ENCODE measurements at places on chromosomes 12 and 14.

DNA sequence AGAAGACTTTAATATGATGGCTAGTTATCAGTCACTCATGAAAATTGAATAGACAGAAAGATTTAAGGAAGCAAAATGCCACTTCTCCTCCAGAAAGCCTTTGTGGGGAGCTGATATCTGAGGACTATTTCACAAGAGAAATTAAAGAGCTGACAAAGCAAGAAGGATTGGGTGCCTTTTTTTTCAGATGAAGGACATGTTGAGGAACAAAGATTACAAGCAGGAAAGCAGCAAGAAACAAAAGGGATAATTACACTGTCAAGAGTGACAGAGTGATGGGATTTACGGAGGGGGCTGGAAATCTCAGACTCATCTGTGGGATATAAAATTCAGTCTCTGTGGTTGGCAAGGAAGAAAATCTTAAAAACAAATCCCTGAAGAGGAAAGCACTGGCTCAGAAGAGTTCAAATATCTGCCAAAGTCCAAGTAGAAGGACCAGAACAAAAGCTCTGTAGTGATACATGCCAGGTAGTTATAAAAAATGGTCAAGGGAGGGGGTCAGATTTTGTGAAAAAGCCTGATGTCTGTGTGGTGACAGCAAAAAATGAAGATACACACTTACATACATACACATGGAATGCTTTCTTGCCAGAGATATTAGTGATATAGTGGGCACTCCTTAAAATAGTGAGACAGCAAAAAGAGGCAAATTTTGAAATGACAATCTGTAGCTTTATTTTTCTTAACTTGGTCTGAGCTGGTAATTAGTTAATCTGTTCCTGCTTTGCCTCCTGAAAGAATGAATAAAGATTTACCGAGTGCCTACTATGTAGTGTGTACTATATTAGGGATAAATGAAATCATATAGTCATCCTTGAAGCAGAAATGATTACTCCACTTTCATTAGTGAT, 62.9 kb downstream of the EPS8 start:
- DNase-seq, result peak; percentile 52

- DNase-seq, result peak; percentile 19
These were observed 938 bp upstream of the SLC25A29 start for GRCh38 chr14:100306998-100307765.

- DNase-seq, result peak; percentile 45
These were observed 32.0 kb upstream of the CIPC start for GRCh38 chr14:77065851-77066577.

GRCh38 chr12:131101006-131101405, 147.3 kb downstream of the ADGRD1 start:
- no peak for DNase-seq

- no peak for DNase-seq
These were observed 100.5 kb downstream of the PPM1H start for GRCh38 chr12:62834406-62834805.

DNA sequence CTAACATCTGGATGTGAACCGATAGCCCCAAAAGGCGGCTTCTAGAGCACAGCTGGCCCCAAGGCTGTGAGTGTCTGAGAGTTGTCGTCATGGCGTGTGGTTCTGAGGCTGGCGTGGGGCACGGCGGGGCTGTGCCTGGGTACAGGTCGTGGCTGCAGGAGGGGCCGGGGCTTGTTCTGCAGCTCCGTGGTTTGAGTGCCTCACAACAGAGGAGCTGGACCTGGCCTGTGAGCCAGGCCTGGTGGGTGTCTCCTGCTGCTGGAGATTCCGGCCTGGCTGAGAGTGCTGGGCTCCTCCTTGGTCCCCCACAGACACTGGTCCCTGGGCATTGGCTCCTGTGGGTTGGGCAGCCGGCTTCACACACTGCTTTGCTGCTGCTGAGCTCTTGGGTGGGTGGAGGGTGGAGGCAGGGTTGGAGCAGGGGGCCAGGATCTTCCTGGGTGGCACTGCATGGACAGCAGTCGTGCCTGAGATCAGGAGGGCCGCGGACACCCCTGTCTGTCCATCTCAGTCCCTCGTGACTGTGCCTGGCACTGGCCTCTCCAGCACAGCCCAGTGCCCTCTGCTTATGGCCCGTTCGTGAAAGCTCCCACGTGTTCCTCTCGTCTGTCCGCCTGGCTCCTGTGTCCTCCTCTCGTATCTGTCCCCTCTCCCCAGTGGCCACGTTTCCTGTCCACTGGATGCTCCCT, 31.8 kb upstream of the TEX22 start:
- DNase-seq, result no peak

- DNase-seq, result peak; percentile 61
These were observed 71.5 kb downstream of the VWF start for GRCh38 chr12:6052940-6053329.

GRCh38 chr14:24368562-24369252, 723 bp downstream of the NFATC4 start:
- peak; percentile 90 for DNase-seq

GRCh38 chr14:30533126-30533525, 25.8 kb upstream of the G2E3 start:
- DNase-seq, result no peak

DNA sequence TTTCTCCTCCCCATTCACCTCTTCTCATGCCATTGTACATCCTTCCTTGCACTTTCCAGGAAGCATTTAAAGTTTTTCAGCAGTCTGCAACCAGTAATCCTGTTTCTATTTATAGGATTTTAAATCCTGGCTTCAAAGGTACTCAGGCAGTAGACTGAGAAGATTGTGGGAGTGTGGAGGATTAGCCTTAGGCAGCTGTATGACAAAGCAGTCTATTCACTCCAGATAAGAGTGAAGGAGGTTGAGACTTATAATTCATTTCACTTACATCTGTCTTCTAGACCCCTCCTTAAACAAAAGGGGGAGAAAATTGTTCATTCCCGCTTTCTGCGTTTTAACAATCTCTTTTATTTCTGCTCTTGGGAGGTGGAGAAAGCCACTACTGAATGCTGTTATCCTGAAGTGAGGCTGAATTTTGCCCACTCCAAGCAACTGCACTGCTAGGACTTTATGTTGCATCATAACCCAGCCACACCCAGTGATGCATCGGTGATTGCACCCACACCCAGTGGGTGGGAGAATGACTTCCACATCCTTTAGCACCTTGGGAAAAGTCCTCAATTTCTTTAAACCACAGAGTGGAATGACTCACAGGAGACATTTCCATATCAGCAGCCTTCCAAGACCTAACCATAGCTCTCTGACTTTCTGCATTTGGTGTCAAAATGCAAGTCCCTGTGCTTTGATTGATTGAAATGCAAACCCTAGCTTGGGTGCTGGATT, 382.5 kb upstream of the ATP2B1 start:
- peak; percentile 97 for DNase-seq

DNA sequence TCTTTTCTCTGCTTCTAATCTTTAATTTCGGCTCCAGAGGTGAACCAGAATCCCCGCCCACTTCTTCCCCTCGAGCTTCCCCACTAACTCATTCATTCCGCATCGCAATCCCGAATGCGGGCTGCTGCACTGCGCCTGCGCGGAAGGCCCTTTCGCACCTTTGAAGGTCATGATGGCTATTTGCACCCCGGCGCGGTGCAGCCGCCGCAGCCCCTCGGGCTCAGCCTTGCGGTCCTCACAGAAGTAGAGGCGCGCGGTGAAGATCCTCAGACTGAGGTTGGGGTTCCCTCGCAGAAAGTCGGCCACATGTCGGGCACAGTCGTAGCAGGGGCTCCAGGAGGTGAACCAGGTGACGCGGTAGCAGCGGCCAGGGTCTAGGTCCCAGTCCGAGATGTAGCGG, 7.6 kb downstream of the AICDA start:
- DNase-seq, result no peak
